ENCODE measurements at places on chromosomes 2 and 18. TPM values are rescaled to one million over a fixed set of nuclear protein-coding genes. Genes with fewer than 3 reads are reported as not detected.

Gene NCKAP5
- polyA plus RNA-seq = 2.2 TPM

Gene RIF1
- 3.1 TPM for polyA plus RNA-seq

Gene CNGA3
- 0.05 TPM for polyA plus RNA-seq

Gene EVA1A
- polyA plus RNA-seq = 0.71 TPM

Gene TWIST2
- polyA plus RNA-seq = 5.2 TPM

Gene TANC1
- polyA plus RNA-seq = 21.4 TPM

Gene SLC4A3
- polyA plus RNA-seq = 2.5 TPM

Gene FANCL
- 22.0 TPM for polyA plus RNA-seq

Gene RFX8
- 0.08 TPM for polyA plus RNA-seq

Gene FKBP1B
- polyA plus RNA-seq = 6.7 TPM

Gene ALPP
- not detected for polyA plus RNA-seq

Gene GAREM2
- 0.64 TPM for polyA plus RNA-seq

Gene DCDC2C
- polyA plus RNA-seq = 0.04 TPM

Gene RUFY4
- polyA plus RNA-seq = 0.28 TPM

Gene FSHR
- polyA plus RNA-seq = not detected
